ENCODE measurements at places on chromosomes 12 and 14.

DNA sequence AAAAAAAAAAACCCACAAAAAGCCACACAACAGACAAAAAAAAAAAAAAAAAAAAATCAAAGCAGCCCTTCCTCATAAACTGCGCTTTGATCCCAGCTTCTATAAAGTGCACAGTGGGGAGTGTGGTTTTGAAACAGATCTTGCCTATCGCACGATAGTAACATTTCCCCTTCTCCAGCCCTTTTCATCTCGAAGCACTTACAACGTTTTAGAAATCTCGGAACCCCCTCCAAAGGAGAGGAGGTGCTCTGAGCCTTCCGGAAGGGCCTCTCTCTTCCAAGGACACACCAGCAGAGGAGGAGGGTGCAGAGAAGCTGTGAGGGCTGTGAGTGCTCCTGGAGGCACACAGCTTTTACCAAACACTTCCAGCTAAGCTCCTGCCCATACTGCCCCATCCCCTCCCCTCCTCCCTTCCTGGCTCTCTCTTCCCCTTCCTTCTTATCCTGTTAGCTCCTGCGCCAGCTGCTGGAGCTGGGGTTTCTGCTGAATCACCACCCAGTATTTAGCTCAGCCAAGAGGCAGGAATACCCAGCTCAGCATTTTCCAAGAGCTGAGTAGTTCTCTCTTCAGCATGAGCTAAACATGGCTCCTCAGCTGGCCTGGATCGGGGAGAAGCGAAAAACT lies 28.4 kb downstream of the SLC7A8 start:
- DNase-seq: no peak

DNA sequence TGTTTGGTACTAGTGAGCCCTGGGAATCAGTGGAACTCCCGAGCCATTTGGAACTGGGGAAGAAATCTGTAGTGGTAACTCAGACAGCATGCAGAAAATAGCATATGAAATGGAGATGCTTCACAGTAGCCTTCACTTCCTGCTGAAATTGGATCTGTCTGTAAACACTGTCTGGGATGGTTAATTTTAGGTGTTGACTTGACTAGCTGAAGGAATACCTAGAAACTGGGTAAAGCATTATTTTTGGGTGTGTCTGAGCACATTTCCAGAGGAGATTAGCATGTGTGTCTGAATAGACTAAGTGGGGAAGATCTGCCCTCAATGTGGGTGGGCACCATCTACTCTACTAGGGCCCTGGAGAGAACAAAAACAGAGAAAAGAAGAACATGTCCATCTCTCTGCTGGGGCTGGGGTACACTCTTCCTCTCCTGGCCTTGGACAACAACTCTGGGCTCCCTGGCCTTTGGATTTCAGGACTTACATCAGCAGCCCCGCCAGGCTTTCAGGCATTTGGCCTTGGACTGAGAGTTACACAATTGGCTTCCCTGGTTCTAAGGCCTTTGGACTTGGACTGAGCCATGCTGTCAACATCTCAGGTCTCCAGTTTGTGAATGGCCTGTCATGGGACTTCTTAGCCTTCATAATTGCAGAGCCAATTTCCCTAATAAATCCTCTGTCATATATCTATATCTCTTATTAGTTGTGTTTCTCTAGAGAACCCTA lies 14.0 kb upstream of the CRADD start:
- no peak for DNase-seq

GRCh38 chr14:44657203-44657602 lies 150.1 kb upstream of the FSCB start:
- no peak for DNase-seq

- no peak for DNase-seq
Measured at GRCh38 chr12:53809005-53809404, 57.2 kb upstream of the CISTR start.

DNA sequence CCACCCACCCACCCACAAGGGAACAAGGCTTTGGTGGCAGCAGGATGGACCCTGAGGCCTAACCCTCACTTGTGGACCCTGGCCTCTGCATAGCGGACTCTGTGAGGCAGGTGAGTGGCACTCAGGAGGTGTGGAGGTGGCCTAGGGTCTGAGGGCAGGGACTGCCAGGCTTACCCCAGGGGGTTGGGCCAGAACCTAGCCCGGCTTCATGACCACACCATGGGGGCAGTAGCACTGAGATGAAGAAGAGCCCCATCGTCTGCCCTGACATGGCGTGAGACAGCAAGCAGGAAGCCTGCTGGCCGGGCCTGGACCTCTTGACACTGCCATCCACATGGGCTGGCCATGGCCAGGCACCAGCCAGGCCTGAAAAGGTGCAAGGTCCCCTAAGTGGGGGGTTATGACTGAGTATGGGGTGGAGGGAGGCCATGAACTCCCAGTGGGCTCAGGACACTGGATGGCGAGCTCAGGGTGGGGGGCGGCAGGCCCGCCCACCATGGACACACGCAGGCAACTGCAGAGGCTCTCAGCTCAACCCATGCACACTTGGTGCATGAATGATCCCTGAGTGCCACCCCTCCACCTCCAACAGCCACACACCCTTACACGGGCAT lies 29.3 kb downstream of the JAG2 start:
- DNase-seq: no peak

- DNase-seq: no peak
Measured at GRCh38 chr12:80087486-80088213, 11.7 kb upstream of the OTOGL start.

GRCh38 chr12:111055181-111055880 lies 135.0 kb upstream of the MYL2 start:
- DNase-seq: no peak

GRCh38 chr14:31465111-31465510 lies 7.8 kb upstream of the DTD2 start:
- no peak for DNase-seq

GRCh38 chr14:90641615-90642243 lies 174.5 kb downstream of the TTC7B start:
- no peak for DNase-seq

GRCh38 chr12:2343681-2344080 lies 290.9 kb downstream of the CACNA1C start:
- DNase-seq: no peak

DNA sequence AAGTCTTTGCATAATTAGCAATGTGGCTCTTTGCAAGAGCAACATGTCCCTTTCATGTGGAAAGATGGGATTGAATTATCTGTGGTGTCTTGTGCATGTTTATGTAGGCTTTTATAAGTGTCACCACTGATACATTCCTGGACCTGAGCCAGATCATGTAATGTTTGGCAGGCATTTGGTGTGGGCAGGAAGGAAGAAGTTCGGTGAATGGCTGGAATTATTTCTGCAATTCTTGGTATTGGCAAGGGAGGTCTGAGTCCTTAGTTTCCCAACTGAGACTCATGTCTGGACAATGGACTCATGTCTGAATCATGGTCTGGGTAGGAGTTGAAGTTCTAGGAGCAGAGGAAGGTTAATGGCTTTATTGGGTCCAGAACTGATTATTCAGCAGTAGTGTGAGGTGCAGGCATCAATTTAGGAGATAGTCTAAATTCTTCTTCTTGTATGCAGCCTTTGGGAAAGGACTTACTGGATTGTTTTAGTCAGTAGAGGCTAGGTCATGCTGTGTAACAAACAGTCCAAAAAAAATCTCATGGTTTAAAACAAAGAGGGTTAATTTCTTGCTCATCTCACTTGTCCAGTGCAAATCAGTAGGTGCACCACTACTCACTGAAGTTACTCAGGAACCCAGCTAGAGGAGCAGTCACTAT lies 186.5 kb upstream of the LHX5 start:
- DNase-seq: no peak

DNA sequence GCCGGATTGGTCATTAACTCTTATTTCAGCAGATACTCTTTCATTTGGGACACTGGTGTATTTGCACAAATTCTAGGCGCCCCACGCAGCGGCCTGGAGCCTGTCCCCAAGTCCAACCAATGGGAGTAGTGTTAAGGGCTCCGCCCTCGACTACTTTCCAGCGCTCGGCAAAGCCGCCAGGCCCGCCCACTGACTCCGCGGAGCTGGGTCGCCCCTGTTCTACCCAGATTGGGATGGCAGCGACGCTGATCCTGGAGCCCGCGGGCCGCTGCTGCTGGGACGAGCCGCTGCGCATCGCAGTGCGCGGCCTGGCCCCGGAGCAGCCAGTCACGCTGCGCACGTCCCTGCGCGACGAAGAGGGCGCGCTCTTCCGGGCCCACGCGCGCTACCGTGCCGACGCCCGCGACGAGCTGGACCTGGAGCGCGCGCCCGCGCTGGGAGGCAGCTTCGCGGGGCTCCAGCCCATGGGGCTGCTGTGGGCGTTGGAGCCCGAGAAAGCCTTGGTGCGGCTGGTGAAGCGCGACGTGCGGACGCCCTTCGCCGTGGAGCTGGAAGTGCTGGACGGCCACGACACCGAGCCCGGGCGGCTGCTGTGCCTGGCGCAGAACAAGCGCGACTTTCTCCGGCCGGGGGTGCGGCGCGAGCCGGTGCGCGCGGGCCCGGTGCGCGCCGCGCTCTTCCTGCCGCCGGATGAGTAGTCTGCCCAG lies at the start of gene ACOT6:
Gene ACOT6 (plus strand): TSS at position 179 of the 707 bp plus-strand sequence. CDS start 55 bp downstream, at position 234.
- DNase-seq: peak; percentile 18

DNA sequence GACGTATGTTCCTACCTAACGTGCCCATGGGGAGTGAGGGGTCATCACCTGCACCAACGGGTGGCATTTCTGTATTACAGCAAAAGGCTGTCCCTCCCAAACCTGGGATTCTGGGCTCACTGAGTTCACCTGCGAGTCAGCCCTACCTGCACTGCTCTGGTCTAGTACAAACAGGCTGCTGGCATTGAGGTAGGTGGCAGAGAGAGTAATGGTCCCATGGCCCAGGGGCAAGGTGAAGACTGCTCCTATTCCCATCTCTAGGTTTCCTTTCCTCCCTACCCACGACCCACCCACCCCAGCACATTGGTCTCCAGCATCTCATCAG lies 421 bp downstream of the SUOX start:
- no peak for DNase-seq

GRCh38 chr12:68065163-68065562 lies 75.9 kb downstream of the IFNG-AS1 start:
- DNase-seq: no peak

GRCh38 chr12:87155621-87156020 lies 873.6 kb downstream of the C12orf50 start:
- no peak for DNase-seq

- no peak for DNase-seq
Measured at GRCh38 chr12:123024819-123025391, 44.4 kb downstream of the ARL6IP4 start.

DNA sequence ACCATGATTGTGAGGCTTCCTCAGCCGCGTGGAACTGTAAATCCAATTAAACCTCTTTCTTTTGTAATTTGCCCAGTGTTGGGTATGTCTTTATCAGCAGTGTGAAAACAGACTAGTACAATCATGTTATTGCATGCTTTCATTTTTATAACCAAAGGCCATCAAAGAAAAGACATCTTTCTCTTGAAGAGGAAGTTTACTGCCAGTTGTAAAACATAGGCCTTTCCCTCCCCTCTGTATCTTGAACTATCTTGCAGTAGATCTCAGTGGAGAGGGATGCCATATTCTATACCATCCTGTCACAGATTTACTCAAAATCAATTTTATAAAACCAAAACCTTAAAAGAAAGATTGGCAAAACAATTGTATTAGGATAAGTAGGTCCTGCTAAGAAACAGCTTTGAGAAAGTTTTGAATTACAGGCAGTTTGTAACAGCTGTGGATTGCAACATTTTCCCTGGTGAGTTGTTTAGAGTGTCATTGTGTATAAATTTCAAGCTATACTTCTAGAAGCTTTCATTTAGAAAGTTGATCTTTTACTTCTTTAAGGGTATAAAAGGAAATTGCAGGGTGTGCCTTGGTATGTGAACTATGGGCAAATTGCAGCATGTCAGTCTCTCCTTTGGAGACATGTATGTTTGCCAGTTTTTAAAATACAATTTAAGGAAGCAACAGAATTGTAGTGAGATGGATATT lies 128.0 kb downstream of the ATP23 start:
- DNase-seq: no peak

GRCh38 chr14:89690139-89690538 lies 264.4 kb downstream of the EFCAB11 start:
- DNase-seq: no peak

DNA sequence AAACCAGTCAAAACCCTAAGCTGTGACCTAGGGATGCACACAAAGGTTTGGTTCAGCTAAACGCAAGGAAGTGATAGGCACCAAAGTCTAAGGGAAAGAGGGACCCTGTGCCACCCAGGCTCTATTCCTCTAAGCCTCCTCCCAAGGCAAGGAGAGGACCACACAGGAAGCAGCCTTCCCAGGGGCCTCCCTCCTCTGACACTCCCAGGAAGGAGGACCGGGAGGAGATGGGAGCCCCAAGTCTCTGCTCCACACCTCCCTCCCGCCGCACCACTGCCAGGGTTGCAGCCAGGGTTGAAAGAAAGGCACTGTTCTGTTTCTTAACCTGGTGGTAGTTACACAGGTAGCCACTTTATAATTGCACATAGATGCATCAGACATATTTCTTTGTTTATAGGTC lies 21.9 kb downstream of the TCHP start:
- DNase-seq: no peak

DNA sequence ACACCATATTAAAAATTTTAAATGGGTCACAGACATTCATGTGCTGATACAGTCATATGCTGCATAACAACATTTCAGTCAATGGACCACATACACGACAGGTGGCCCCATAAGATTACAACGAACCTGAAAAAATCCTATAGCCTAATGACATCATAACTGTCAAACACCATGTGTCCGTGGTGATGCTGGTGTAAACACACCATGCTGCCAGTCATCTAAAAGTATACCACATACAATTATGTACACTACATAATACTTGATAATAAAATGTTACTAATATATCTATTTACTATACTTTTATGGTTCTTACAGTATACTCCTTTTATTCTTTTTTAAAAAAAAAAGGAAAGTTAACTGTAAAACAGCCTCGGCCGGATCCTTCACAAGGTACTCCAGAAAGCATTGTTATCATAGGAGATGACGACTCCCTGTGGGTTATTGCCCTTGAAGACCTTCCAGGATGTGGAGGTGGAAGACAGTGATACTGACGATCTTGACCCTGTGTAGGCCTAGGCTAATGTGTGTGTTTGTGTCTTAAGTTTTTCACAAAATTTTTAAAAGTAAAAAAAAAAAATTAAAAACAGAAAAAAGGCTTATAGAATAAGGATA lies 5.0 kb upstream of the TDG start:
- no peak for DNase-seq

DNA sequence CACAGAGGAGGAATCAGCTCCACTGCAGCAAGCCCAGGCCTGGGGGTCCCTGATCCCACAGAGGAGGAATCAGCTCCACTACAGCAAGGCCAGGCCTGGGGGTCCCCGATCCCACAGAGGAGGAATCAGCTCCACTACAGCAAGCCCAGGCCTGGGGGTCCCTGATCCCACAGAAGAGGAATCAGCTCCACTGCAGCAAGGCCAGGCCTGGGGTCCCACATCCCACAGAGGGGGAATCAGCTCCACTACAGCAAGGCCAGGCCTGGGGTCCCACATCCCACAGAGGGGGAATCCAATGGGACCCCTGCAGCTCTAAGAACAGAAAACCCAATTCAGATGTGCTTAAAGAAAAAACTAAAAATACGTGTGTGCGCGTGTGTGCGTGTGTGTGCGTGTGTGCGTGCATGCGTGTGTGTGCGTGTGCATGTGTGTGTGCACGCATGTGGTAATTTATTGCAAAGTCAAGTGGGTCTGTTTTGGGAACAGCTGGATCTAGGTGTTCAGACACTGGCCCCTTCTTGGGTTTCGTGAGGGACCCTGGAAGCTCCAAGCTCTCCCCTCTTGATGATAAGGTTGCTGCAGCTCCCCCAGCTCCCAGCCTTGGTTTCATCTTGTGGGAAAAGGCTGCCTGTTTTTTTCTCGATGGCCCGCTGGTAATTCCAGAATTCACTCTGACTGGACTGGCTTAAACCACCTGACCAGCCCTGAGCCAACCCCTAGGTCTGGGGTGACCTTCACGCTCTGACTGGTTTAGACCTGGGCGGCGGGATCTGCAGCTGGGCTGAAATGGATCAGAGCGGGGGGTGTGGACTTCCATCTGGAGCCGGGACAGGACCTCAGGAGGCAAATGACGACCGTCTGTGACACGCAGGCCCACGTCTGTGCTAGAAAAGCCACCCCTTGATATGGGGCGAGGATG lies 47.1 kb downstream of the GALNT9 start:
- no peak for DNase-seq
